ENCODE measurements at places on chromosomes 5 and 9. TPM values are rescaled to one million over a fixed set of nuclear protein-coding genes. Genes with fewer than 3 reads are reported as not detected.

DNA sequence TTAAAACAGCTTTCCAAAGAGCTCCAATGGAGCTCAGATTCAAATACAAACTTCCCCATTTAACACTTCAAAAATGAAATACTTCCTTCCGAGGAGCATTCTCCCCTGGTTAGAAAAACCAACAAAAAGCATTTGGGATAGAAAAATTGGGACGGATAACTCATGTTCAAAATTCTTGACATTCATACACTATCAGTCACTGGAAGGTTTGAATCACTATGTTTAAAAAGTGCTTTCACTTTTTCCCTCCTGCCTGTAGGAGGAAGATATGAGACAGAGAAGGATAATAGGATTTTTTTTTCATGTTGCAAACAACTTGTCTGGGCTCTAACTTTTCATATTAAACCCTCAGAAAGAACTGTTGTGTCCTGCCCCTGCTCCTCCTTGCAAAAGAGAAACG is 412.0 kb downstream of the ACTL7B start:
- no peak for DNase-seq

DNA sequence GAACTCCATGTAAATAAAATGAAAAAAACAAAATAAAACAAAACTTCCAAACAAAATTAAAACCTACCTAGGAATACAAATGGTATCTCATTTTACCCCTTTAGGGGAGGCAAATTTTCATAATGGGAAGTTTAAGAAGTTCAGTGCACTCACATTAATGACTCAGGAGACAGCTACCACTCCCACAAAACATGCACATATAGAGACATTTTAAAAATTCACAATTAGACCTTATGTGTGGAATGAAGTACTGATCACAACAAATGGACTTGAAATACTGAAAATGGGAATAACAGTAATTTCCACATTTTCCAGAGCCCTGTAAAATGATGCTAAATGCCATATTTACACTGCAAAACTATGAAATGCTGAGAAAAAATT is 91.8 kb downstream of the FANCC start:
- no peak for DNase-seq

GRCh38 chr9:107738789-107739188 is 249.2 kb upstream of the KLF4 start:
- DNase-seq = no peak

Gene GPR150
- total RNA-seq = not detected

Measured in Right ventricle myocardium superior (tissue), 1 donor.